CD4-positive, alpha-beta T cell treated with Interferon alpha-2 for 1 hour (primary cell): ENCODE measurements at places on chromosomes 16 and 17.
A peak's percentile ranks its signal among the peaks of the same experiment; 100 is the strongest.

- DNase-seq: no peak
These were observed 19.7 kb downstream of the IGF2BP1 start for GRCh38 chr17:49016775-49017463.

DNA sequence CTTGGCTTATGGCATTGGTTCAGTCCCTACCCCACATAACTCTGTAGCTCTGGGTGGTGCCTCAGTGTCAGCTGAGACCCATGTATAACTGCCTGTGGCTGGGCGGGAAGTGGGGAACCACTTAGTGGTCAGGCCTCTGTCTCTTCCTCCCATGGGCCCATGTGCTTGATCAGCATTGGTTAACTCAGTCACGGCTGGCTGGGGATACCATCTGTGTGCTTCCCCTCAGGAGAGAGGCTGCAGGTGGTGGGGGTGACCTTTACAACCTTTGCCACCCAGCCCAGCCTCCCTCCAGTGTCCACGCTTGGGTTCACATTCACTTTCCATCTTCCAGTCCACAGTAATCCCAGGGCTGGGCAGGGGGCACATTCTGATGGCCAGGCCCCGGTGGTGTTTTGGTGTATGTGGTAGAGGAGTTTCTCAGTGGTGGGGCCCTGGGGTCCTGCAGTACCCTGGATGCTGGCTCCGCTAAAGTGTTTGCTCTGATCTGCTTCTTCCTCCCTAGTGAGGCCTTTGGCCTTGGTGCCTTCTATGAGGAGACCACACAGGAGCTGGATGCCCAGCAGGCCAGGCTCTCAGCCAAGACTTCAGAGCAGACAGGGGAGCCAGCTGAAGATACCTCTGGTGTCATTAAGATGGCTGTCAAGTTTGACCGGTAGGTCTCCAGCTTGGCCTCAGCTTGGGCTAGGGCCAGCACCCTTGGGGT is 10.2 kb upstream of the NFATC3 start:
- peak; percentile 78 for DNase-seq

DNA sequence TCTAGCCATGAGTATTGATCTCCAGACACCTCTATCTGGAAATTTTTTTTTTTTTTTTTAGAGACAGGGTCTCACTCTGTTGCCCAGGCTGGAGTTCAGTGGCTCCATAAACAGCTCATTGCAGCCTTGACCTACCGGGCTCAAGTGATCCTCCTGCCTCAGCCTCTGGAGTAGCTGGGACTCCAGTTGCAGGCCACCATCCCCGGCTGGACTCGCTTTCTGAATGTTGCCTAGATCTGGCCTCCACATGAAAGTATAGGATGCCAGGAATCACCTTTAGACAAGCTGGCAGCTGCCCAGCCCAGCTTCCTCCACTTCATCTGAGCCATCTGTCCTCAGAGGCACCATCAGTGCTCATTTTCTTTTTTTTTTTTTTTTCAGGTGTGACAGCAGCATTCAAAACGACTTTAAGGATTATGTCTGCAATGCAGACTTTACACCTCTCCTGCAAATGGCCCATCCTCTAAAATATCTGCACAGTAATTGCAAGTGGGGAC is 6.4 kb upstream of the PRR14 start:
- DNase-seq: no peak

- DNase-seq: no peak
These were observed 19.9 kb downstream of the RAI1 start for GRCh38 chr17:17701112-17701511.

DNA sequence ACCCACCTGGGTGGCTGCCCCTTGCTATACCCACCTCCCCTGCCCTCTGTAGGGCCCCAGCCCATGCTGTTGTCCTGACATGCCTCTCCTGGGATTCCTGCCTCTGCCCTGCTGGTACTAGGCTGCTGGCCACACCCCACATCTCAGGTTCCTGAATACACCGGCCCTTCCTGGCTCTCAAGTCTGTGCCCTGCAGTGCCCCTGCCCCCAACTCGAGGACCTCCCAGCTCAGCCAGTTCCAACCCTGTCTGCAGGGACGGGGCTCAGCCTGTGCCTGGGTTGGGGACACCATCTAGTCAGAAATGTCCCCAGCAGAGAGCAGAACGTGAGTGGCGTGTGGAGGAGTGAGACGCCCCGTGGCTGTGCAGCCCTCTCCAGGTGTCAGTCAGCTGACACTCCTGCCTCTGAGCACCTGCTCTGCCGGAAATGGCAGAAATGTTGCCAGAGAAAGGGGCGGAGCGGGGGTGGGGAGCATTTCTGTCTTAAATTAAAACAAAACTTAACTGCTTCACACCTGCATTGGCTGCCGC is 28.7 kb downstream of the ACSF3 start:
- DNase-seq: peak; percentile 79

DNA sequence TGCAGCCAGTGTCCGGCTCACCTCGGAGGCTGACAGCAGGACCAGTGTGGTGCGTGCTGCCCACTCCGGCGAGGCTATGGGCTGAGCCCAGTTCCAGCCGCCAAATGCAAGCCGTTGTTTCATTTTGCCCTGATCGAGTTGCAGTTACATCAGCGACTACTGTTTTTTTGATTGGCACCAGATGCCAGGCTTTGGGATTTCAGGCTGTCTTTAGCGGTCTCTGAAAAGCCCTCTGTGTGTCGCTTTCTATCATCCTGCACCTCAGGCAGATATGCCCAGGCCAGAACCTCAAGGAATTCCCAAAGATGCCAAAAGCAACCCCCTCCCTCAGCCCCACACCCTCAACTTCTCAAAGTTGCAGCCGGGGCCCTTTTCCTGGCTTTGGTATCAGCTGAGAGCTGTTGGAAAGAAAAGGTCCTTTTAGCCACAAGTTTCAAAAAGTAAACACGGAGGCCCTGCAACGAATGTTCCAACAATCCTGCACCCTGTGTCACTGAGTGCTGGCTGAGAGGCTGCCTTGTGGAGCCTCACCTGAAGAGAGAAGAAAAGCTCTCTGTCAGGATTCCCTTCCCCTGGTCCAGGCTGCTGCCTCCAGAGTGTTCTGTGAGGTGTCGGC is 58.9 kb downstream of the WWP2 start:
- no peak for DNase-seq

GRCh38 chr17:5050278-5050677 is 15.1 kb upstream of the SLC52A1 start:
- DNase-seq: no peak

GRCh38 chr17:74619077-74619673 is 4.4 kb downstream of the CD300E start:
- DNase-seq: no peak

- no peak for DNase-seq
These were observed 35.7 kb downstream of the KANSL1 start for GRCh38 chr17:46157443-46158062.

DNA sequence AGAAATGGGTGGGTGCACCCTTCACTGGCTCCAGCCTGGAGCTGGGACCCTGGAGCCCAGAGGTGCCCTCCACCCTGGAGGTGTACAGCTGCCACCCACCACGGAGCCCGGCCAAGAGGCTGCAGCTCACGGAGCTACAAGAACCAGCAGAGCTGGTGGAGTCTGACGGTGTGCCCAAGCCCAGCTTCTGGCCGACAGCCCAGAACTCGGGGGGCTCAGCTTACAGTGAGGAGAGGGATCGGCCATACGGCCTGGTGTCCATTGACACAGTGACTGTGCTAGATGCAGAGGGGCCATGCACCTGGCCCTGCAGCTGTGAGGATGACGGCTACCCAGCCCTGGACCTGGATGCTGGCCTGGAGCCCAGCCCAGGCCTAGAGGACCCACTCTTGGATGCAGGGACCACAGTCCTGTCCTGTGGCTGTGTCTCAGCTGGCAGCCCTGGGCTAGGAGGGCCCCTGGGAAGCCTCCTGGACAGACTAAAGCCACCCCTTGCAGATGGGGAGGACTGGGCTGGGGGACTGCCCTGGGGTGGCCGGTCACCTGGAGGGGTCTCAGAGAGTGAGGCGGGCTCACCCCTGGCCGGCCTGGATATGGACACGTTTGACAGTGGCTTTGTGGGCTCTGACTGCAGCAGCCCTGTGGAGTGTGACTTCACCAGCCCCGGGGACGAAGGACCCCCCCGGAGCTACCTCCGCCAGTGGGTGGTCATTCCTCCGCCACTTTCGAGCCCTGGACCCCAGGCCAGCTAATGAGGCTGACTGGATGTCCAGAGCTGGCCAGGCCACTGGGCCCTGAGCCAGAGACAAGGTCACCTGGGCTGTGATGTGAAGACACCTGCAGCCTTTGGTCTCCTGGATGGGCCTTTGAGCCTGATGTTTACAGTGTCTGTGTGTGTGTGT is 46.8 kb downstream of the IL21R start:
- DNase-seq: no peak

DNA sequence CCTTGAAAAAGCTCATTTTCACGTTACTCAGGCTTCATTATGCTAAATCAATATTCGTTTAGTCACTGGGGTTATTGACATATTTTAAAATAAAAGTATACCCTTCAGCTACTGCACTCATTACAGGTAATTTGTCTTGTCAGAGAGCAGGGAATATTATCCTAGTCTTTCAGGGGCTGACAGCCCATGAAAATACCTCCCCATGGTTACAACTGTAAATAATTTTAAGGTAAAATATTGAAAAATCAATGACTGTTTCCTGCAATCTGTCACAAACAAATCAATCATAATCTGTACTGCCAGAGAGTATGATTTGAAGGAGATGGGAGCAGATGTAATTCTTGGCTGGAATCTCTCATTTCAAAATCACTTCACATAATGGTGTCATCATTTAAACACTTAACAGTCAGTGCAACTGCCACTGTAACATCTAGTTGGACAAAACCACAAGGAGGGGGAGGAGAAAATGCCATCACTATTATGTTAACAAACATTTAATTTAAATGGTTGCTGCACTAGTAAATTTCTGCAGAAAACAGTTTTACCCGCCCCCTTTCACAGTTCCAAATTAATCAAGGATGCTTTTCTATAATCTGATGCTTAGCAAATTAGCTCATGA is 9.3 kb upstream of the IRX5 start:
- no peak for DNase-seq

- no peak for DNase-seq
These were observed 99.3 kb upstream of the SOX9 start for GRCh38 chr17:72021417-72022041.

DNA sequence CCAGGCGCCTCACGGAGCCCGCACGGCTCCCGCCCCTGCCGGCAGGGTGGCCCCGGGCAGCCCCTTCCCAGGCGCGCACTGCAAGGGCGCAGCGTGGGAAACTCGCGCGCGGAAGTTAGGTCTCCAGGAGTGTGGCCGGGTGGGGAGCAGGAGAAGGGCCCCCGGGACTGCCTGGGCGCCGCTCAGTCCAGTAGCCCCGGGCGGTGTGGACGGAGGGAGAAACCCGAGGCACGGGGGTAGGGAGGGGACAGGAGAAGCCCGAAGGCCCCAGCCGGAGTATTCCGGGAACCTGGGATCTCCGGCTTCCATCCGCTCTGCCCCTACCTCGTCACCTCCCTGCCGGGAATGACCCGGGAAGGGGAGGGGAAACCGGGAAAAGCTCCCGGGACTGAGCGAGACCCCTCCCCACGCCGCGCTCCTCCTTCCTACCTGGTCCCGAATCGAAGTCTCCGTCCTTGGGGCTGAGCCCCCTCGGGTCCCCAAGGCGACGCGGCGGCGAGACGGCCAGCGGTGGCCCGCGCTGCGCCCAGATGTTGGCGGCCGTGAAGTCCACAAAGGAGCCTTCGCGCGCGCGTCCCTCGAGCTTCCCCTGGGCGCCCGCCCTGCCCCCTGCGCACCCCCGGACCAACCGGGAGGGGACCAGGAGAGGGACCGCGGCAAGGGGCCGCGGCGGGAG is 418 bp downstream of the SOCS3 start:
- no peak for DNase-seq

- DNase-seq: no peak
These were observed 520.8 kb downstream of the GRIN2A start for GRCh38 chr16:9661336-9662017.

GRCh38 chr17:497241-498034 is 144.8 kb upstream of the RPH3AL start:
- no peak for DNase-seq

DNA sequence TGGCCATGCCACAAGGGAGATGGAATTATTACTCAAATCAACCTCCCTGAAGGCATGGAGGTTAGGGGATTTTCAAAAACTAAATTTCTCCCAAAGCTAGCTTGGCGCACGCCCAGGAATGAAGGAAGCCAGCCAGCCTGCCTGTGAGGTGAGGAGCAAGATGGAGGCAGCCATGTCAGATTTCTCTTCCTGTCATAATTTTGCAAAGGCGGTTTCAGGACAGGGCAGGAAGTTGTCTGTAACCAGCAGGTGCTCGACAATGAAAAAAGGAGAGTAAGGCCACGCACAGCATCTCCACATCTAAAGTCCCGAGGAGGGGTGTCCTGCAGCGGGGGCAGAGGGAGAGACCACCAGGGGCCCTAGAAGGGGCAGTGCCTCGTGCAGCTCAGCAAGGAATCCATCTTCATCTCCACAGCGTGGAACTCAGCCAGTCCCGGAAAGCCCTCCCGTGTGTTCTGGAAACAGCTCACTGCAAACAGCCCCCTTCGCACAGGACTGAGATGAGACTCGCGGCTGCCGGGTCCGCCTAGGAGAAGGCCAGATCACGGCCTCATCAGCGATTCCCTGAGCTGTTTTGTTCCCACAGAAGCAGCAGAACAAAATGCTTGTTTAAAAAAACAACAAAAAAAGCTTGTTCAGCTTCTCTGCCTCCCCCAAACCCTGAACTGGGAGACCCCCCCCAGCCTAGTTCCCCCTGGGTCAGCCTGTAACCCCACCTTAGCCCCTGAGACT is 47.8 kb downstream of the SLC7A5 start:
- DNase-seq: no peak

- no peak for DNase-seq
These were observed 233.1 kb upstream of the AXIN2 start for GRCh38 chr17:65794572-65794971.

DNA sequence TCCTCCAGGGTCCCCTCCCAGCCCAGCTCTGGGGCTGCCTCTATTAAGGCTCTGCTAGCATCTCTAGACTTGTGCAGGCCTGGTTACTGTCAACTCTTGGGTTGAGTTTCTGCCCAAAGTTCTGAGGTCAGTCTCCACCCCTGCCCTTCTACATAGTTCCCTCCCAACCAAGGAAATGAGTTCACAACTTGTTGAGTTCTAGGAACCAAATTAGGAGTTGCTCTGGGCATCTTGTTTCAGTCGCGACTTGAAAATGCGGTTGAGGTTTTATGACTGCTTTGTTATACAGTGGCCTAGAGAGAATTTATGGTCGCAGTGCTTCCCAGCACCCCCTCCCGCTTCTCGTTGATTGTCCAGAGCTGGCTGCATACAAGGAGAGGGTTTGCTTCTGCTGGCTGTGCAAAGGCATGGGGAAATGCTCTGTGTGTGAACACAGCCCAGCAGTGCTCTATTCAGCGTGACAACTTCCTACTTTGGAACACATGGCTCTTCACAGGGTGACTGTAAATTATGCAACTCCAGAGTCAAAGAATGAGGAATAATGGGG is 20.2 kb downstream of the GNAO1 start:
- no peak for DNase-seq

GRCh38 chr17:40722241-40722640 is 18.7 kb upstream of the KRT24 start:
- DNase-seq: no peak

DNA sequence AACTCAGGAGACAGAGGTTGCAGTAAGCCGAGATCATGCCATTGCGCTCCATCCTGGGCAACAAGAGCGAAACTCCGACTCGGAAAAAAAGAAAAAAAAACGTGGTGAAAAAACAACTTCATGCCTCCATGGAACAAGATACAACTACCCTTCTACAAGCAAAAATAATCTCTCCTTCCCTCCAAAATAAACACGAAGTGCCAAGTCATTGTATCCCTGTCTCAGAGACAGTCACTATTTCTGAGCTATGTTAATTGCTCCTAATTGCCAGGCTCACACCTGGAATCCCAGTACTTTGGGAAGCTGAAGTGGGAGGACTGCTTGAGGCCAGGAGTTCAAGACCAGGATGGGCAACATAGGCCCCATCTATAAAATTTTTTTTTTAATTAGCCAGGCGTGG is 19.0 kb upstream of the SLC16A5 start:
- no peak for DNase-seq

- no peak for DNase-seq
These were observed 42.8 kb downstream of the COG7 start for GRCh38 chr16:23410176-23410575.
